ENCODE measurements at places on chromosomes 1 and 21. TPM values are rescaled to one million over a fixed set of nuclear protein-coding genes. Genes with fewer than 3 reads are reported as not detected.

The BNIPL gene
- 0.69 TPM for total RNA-seq

DNA sequence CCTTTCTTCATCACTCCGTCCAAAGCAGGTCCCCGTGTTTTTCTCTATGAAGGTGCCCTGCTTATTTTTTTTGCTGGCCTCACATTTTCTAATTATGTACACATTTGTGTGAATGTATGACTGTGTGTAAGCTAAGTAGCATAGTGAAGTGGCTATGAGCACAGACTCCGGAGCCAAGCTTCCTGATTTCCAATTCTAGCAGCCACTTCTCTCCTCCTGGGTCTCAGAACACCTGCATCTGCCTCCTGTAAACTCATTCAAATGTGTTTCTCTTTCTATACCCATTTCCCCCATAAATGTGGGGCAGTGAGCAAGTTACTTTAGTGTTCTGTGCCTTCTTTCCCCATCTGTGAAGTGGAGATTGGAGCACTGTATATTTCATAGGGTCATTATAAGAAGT, 2.1 kb downstream of the SLAMF6 start:
- DNase-seq, result no peak

The LCE1A gene
- total RNA-seq, result not detected

The TNFRSF1B gene
- 28.1 TPM for total RNA-seq

All from colonic mucosa (tissue), 4 donors.